ENCODE measurements at places on chromosomes 12 and 14. TPM values are rescaled to one million over a fixed set of nuclear protein-coding genes. Genes with fewer than 3 reads are reported as not detected.

DNA sequence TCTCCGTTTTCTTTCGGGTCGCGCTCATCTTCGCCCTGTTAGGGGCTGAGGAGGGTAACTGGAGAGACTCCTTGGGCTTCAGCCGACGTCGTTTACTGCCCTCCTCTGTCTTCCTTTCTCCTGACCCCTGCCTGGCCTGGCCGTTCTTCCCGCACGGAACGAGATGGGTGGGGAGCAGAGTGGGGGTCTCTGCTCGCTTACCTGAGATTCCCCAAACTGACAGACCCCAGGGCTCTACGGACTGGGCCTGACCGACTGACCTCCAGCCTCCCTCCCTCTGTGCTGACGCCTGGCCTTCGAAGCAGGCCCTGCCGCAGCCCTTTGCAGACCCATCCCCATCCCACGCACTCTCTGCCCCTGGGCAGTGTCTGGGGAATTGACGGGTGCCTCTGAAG lies 439 bp downstream of the GOLGA5 start:
- H3K4me1 ChIP-seq = peaks cover 17% of the 10 kb centered on the region
- no peaks in the 10 kb centered on the region for H3K27me3 ChIP-seq

DNA sequence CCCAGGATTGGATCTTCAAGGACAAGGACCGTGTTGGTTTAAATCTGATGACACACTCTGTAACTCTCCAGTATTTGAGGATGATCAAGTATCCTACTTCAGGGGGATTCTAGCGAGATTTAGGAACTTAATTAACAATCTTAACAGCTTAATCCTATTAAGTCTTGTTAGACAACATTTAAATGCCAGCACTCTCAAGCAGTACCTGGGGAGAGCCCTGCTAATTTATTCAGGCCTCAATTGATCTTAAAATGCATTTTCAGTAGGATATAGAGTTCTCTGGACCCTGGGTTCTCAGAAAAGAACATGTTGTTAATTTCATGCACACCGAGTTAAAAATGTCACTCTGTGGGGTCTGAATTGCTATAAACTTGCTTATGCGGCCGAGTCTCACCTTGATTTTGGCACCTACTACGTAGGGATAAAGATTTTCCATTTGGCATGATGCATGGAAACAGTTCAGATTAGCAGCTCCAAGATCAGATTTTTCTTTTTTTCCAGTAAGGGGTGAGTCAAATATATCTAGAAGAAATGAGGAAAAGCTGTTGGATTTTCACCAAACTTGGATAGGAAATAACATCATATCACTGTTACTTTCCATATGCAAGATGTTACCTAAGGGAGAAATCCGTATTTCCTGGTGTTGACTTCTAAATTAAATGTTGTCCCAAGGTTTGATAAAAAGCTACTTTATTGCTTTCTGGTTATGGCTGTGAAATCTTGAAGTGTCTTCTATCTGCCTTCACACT lies 76.1 kb downstream of the SLC24A4 start:
- no peak overlapping the region for H3K27ac ChIP-seq
- H3K36me3 ChIP-seq = no peaks in the 10 kb centered on the region
- no peak for DNase-seq
- H3K4me1 ChIP-seq = no peaks in the 10 kb centered on the region
- H3K4me3 ChIP-seq = no peak overlapping the region

GRCh38 chr14:98890556-98891340 lies 381.2 kb downstream of the BCL11B start:
- H3K27ac ChIP-seq = no peak overlapping the region
- no peak for DNase-seq
- H3K4me3 ChIP-seq = no peak overlapping the region
- no peaks in the 10 kb centered on the region for H3K36me3 ChIP-seq

DNA sequence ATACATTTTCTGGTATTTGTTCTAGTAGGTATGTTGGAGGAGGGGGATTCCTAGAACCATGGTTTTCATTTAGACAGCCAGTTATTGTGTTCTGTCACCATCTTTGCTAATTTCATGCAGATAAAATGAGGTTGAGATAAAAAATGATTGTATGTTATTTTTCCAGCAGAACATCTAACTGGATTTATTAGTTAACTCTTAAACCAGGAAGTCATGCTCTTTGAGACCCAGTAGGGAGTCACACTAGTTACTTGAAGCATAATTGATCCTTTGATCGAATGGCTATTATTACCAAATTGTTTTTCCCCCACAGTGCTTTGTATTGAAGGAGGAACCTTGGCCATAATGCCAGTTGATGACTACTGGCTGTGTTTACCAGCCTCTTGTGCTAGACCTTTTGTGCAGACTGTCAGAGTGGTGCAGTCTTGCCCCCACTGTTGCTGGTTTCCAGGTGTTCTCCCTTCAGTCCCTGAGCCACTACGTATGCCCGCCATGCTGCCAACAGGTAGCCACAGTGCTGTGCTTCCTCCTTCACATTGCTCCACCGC lies 6.0 kb downstream of the EID3 start:
- no peak overlapping the region for H3K4me3 ChIP-seq
- H3K36me3 ChIP-seq = peaks cover 36% of the 10 kb centered on the region
- no peak for DNase-seq
- no peak overlapping the region for H3K27ac ChIP-seq
- no peaks in the 10 kb centered on the region for H3K27me3 ChIP-seq
- peaks cover 7% of the 10 kb centered on the region for H3K4me1 ChIP-seq

DNA sequence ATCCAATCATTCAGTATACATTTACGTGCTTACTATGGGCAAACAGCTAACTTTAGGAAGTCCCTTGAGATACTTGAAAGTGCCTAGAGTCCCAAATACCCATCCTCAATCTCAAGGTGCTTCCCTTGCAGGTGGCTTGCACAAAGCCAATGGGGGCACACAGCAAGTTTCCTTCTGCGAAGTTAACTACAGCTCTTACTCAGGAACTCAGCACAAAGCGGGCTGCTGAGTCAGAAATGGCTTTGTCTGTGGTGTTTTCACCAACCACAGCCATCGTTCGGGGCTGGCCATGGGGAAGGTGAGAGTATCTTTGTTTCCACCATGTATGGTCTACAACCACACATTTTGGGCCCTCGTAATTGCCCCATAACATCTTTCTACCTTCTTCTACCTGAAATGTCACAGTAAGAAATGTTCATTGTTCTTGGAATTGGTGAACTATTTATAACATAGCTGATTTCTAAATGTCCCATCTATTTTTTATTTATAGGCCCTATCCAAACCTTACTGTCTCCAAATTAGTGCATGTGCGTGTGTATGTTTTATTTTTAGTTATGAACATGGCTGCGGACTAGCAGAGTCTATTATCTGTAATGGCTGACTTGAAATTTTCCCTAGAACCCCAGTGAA lies 13.9 kb downstream of the MFAP5 start:
- H3K4me3 ChIP-seq = no peak overlapping the region
- DNase-seq = no peak
- no peaks in the 10 kb centered on the region for H3K27me3 ChIP-seq
- H3K27ac ChIP-seq = no peak overlapping the region

DNA sequence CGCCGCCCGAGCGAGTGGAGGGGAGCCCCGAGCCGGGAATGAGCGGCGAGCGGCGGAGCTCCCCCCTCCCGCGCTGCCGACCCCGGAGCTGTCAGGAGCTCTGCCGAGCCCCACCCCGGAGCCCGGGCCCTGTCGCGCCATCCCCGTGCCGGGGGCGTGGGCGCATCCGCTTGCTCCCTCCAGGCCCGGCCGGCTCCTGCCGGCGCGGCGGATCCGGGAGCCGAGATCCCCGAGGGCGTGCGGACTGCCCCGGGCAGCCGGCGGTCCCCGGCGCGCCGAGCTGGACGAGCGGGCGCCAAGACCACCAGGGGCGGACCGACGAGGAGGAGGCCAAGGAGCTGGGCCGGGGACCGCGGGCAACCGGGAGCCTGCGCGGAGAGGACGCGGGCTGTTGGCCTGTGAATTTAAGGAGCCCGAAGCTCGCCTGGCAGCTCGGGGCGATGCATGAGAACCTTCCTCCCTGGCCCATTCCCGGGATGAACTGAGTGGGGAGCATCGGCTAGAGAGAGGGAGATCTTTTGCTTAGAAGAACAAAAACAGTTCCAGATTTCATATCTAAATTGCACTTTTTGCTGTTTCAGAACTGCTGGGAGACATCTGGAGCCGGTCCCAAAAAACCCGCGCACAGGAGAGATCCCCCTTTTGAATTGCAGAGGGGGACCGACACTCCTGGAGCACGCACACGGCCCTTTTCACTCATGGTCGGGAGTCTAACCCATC lies 2.0 kb downstream of the PTHLH start:
- H3K4me1 ChIP-seq = peaks cover 29% of the 10 kb centered on the region
- no peaks in the 10 kb centered on the region for H3K36me3 ChIP-seq
- H3K27ac ChIP-seq = no peak overlapping the region
- peak overlapping the region; percentile 51 for H3K4me3 ChIP-seq
- H3K27me3 ChIP-seq = peaks cover 50% of the 10 kb centered on the region

- H3K4me3 ChIP-seq = no peak overlapping the region
- no peaks in the 10 kb centered on the region for H3K4me1 ChIP-seq
- H3K36me3 ChIP-seq = no peaks in the 10 kb centered on the region
- H3K27ac ChIP-seq = no peak overlapping the region
Measured at GRCh38 chr14:92387578-92387977, 64.6 kb downstream of the SLC24A4 start.

DNA sequence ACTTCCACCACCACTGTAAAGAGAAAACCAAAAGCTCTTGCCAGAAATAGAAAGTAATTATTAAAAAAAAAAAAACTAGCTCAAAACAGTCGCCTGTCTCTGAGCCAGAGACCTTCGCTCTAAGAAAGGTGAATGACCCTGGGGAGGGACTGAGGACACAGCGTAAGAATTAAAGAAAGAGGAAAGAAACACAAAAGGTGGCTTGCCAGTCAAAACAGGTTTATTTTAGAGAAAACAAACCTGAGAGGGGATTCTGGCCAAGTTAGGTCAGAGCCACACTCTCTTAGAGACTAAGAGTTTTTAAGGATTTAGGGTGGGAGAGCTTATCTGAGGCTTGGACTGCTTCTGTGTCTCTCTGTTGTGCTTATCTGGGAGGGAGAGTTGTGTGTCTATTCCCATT lies 66.0 kb downstream of the DNAH10 start:
- DNase-seq = no peak
- no peak overlapping the region for H3K27ac ChIP-seq
- no peak overlapping the region for H3K4me3 ChIP-seq
- H3K4me1 ChIP-seq = no peaks in the 10 kb centered on the region

- DNase-seq = no peak
- H3K4me3 ChIP-seq = no peak overlapping the region
- peaks cover 46% of the 10 kb centered on the region for H3K36me3 ChIP-seq
- H3K4me1 ChIP-seq = peaks cover 14% of the 10 kb centered on the region
- H3K27me3 ChIP-seq = no peaks in the 10 kb centered on the region
Measured at GRCh38 chr12:6967651-6968100, 2.8 kb downstream of the PHB2 start.

GRCh38 chr14:75249251-75249957 lies 29.2 kb upstream of the FOS start:
- H3K4me3 ChIP-seq = peak overlapping the region; percentile 29
- DNase-seq = peak; percentile 79
- peaks cover 2% of the 10 kb centered on the region for H3K27me3 ChIP-seq
- no peaks in the 10 kb centered on the region for H3K36me3 ChIP-seq

DNA sequence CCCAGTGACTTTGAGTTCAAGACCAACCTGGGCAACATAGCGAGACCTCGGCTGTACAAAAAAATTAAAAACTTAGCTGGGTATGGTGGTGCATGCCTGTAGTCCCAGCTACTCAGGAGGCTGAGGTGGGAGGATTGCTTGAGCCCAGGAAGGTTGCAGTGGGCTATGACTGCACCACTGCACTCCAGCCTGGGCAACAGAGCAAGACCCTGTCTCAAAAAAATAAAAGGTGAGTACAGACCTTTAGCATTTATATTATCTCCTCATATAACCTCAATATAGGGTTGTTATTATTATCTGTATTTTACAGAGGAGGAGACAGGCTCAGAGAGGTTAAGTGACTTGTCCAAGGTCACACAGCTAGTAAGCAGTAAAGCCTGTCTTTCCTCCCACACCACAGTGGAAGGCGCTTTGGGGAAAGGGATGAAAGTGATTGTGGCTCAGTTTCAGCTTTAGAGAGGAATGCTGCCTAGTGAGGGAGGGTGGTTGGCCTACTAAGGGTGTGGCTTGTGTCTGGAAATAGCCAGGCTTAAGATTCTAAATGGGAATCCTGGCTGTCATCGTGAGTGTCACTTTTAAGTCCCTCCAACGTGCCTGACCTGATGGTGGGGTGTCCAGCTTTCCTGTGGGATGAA lies 7.2 kb downstream of the TPCN1 start:
- H3K4me1 ChIP-seq = peaks cover 27% of the 10 kb centered on the region
- H3K4me3 ChIP-seq = no peak overlapping the region
- peaks cover 46% of the 10 kb centered on the region for H3K36me3 ChIP-seq
- DNase-seq = no peak

DNA sequence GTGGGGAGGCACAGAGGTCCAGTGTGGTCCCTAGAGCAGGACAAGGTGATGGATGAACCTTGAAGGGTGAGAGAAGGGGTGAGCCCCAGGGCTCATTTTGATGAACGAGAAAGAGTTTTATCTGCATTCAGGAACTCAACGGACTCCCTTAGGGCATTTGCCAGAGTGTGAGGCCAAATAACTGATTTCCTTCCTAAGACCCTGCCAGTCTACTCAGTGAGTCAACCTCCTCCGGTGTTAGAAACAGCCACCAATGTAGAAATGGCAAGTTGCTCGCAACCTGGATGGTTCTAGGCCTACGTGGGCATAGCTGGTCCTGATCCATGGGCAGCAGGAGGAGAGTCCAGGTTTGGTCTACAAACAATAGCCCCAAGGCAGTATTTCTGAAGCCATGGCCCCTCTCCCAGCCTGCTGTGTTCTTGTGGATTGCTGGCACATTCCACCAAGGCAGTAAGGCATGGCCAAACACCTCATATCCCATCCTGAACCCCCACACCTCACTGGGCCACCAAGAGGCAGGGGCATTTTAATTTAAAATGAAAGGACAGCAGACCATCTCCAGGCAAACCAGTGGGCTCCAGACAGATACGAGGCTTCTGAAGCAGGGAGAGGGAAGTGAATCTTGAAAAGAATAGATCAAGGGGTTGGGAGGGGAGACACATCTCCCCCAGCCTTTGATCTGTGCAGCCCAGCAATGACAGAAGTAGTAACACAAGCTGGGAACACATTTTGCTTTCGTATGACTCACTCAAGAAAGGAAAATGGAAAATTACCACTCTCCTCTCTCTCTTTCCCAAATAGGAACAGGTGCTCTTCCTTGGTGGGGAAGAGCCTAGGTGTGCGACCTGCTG lies 25.4 kb upstream of the TESC start:
- H3K27ac ChIP-seq = no peak overlapping the region
- H3K27me3 ChIP-seq = no peaks in the 10 kb centered on the region
- H3K36me3 ChIP-seq = no peaks in the 10 kb centered on the region
- H3K4me3 ChIP-seq = no peak overlapping the region

GRCh38 chr14:47674543-47675465 lies 601 bp downstream of the MDGA2 start:
- no peak overlapping the region for H3K27ac ChIP-seq
- no peaks in the 10 kb centered on the region for H3K4me1 ChIP-seq
- H3K36me3 ChIP-seq = no peaks in the 10 kb centered on the region
- peaks cover 34% of the 10 kb centered on the region for H3K27me3 ChIP-seq
- no peak for DNase-seq

GRCh38 chr12:111482462-111482861 lies 76.7 kb downstream of the SH2B3 start:
- H3K27ac ChIP-seq = no peak overlapping the region
- DNase-seq = no peak
- H3K4me1 ChIP-seq = no peaks in the 10 kb centered on the region
- H3K36me3 ChIP-seq = peaks cover 4% of the 10 kb centered on the region

- H3K4me1 ChIP-seq = peaks cover 22% of the 10 kb centered on the region
- H3K27ac ChIP-seq = no peak overlapping the region
- H3K4me3 ChIP-seq = no peak overlapping the region
- no peaks in the 10 kb centered on the region for H3K36me3 ChIP-seq
- DNase-seq = no peak
Measured at GRCh38 chr14:90062127-90062794, 467 bp downstream of the KCNK13 start.

Gene RERG
- 0.20 TPM for total RNA-seq

Gene CEP170B
- 11.2 TPM for total RNA-seq

Gene ZNF140
- 20.6 TPM for total RNA-seq

Gene PRH2
- total RNA-seq = not detected

Gene IGF1
- not detected for total RNA-seq

Gene RPGRIP1
- not detected for total RNA-seq

Gene RTL1
- not detected for total RNA-seq

Gene MOK
- 1.9 TPM for total RNA-seq
